ENCODE measurements at places on chromosomes 6 and 20.

GRCh38 chr20:31801508-31801907 is 17.6 kb upstream of the MYLK2 start:
- H3K36me3 ChIP-seq: no peaks in the 10 kb centered on the region
- no peak for DNase-seq
- H3K27me3 ChIP-seq: no peaks in the 10 kb centered on the region
- no peak overlapping the region for H3K4me3 ChIP-seq

DNA sequence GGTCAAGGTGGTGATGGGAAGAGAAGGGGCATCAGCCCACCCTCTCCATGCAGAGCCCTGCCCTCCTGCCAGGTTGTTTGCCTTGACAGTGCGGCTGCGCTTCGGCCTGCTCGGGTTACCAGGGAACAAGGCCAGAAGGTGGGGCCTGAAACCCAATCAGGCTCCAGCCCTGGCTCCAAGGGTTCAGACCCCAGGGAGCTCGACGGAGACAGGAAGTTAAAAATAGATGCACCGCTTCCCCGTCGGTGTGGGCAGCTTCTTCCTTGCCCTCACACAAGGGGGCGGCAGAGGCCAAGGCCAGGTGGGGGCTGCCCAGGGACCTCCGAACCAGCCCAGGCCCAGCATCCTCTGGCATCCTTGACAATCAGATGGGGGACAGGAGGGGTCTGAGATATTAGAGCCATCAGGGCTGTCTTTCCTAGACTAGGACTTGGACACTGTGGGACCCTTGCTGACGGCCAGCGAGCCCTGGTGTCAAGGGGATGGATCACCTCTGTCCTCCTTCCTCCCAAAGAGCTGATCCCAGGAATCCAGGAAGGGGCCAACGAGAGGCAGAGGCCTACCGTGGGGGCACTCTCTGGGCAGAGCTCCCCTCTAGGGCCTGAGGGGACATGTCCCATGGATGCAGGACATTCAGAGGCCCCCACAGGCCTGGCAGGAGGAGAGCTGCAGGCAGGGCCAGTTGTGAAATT is 65.2 kb downstream of the RIPOR3 start:
- no peak overlapping the region for H3K27ac ChIP-seq
- H3K27me3 ChIP-seq: no peaks in the 10 kb centered on the region
- H3K36me3 ChIP-seq: no peaks in the 10 kb centered on the region
- H3K4me1 ChIP-seq: no peaks in the 10 kb centered on the region
- peak; percentile 56 for DNase-seq
- H3K4me3 ChIP-seq: no peak overlapping the region

DNA sequence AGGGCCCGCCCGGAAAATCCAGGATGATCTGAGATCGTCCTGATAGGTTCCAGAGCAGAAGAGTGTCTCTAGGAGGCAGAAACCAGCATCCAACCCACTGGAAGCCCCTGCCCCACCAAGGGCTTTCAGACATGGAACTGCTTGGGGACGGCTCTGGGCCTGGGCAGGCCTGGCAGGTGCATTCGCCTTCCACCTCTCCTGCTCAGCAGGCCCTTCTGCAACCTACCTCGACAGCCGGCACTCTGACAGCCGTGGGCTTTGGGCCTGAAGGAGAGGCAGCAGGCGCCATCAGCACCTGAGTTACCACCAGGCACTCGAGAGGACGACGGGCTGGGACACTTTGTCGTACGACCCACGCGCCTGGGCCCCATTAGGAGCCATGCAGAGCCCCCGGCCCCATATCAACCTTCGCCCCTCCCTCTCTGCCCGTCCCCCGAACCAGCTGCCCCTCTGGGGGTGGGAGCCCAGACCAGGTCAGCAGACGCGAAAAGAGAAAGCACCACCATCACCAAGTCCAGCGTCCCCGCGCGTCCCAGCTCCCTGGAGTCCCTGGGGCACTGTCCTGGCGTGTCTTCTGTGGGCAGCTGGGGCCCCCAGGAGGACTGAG is 44.6 kb downstream of the KCNQ2 start:
- DNase-seq: no peak
- no peak overlapping the region for H3K4me3 ChIP-seq
- no peak overlapping the region for H3K27ac ChIP-seq

- H3K4me1 ChIP-seq: no peaks in the 10 kb centered on the region
- H3K27ac ChIP-seq: no peak overlapping the region
- H3K27me3 ChIP-seq: no peaks in the 10 kb centered on the region
- DNase-seq: no peak
- H3K4me3 ChIP-seq: no peak overlapping the region
- no peaks in the 10 kb centered on the region for H3K36me3 ChIP-seq
Observed at GRCh38 chr6:17220040-17220910, 60.9 kb upstream of the RBM24 start.

- peaks cover 18% of the 10 kb centered on the region for H3K4me1 ChIP-seq
- no peak overlapping the region for H3K4me3 ChIP-seq
- peaks cover 60% of the 10 kb centered on the region for H3K36me3 ChIP-seq
Observed at GRCh38 chr20:58903614-58904013, 51.1 kb downstream of the GNAS start.

GRCh38 chr6:94751641-94752329 is 825.5 kb upstream of the MANEA start:
- no peak for DNase-seq
- H3K27me3 ChIP-seq: no peaks in the 10 kb centered on the region
- no peaks in the 10 kb centered on the region for H3K36me3 ChIP-seq
- no peaks in the 10 kb centered on the region for H3K4me1 ChIP-seq
- H3K4me3 ChIP-seq: no peak overlapping the region
- H3K27ac ChIP-seq: no peak overlapping the region

DNA sequence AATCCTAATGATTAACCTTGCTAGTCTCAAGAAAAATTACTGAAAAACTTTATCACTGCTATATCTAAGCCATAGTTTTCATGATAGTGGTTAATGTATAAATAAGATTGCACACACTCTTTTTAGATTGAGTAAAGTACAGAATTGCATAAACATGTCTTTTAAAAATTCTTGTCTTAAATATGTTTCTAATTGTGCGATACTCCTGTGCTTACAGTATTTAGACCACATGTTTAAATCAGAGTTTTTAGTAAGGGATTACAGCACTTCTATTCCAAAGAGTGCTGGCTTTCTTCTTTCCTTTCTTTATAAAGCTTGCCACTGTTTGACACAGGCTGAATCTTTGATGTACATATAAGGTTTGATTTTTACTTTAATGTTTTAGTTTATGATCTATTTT is 36.8 kb upstream of the RGS17 start:
- peak overlapping the region; percentile 90 for H3K27ac ChIP-seq
- H3K4me1 ChIP-seq: peaks cover 28% of the 10 kb centered on the region
- peak overlapping the region; percentile 56 for H3K4me3 ChIP-seq

DNA sequence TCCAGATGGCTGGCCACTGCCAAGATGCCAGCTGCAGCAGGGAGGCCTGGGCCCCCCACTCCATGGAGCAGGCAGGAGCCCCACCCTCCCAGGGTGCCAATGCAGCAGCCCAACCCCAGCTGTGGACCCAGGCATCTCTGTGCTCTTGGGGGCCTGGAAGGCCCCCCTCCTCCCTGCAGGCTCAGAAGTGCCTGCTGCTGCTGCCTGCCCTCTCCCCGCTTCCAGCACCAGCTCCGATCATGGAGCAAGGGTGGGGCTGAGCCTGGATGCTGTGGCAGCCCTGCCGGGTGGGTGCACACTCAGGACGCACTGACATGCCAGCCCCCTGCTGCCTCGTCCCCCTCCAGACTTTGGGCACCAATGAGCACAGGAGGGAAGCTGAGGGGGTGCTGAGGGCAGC is 14.8 kb upstream of the ABCC10 start:
- H3K27ac ChIP-seq: no peak overlapping the region
- H3K4me1 ChIP-seq: no peaks in the 10 kb centered on the region
- H3K27me3 ChIP-seq: no peaks in the 10 kb centered on the region
- no peaks in the 10 kb centered on the region for H3K36me3 ChIP-seq
- no peak for DNase-seq

DNA sequence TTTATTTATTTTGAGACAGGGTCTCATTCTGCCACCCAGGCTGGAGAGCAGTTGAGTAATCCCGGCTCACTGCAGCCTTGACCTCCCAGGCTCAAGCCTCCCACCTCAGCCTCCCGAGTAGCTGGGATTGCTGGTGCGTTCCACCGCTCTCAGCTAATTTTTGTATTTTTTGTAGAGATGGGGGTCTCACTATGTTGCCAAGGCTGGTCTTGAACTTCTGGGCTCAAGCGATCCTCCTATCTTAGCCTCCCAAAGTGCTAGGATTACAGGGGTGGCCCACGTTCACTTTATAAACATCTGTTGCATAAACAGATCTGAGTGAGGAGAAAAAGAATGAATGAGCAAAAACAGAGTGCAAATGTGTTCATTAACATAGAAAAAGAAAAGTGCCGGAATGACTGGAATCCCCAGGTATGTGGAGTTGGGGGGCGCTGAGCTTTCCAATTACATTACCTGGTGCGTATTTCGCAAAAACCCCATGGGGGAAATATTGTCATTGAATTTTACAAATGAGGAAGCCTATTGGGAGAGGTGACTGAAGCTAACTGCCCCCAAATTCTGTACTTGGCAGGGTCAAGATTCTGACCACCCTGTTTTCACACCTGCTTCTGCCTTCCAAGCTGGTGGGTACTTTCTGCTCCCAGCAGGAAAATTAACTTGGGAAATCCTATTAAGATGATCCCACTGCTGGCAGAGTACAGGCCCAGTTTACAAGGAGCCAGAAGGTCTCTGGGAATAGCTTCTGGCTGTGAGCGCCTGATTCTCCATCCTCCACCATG is 207.7 kb upstream of the JARID2 start:
- no peak for DNase-seq
- H3K27me3 ChIP-seq: no peaks in the 10 kb centered on the region
- H3K4me3 ChIP-seq: no peak overlapping the region
- no peaks in the 10 kb centered on the region for H3K36me3 ChIP-seq
- no peaks in the 10 kb centered on the region for H3K4me1 ChIP-seq

- H3K27me3 ChIP-seq: no peaks in the 10 kb centered on the region
- no peaks in the 10 kb centered on the region for H3K36me3 ChIP-seq
- no peaks in the 10 kb centered on the region for H3K4me1 ChIP-seq
- no peak overlapping the region for H3K27ac ChIP-seq
- DNase-seq: peak; percentile 5
Observed at GRCh38 chr6:56311061-56311460, 63.7 kb upstream of the COL21A1 start.

DNA sequence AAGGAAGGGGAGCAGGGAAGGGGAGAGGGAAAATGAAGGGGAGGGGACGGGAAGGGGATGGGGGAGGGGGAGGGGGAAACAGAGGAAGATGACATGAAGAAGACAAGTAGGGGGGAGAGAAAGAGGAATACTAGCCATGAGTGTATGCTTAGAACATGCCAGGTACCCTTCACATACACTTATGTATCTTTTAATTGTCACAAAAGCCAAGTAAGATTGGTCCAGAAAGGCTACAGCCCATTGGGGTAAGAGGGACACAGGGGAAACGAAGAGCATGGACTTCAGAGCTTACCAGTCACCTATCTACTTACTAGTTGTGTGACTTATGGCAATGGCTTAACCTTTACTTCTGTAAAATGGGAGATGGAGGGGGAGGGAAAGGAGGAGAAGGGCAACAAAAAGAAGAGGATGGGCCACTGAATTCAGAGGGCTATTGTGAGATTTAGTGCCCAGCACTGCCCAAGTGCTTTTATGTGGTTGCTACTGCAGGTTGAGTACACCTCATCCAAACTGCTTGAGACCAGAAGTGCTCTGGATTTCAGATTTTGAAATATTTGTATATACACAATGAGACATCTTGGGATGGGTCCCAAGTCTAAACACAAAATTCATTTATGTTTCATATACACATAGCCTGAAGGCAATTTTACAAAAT is 90.3 kb downstream of the ARHGAP18 start:
- no peak overlapping the region for H3K4me3 ChIP-seq
- H3K27ac ChIP-seq: no peak overlapping the region
- H3K27me3 ChIP-seq: no peaks in the 10 kb centered on the region

- H3K36me3 ChIP-seq: peaks cover 14% of the 10 kb centered on the region
- no peaks in the 10 kb centered on the region for H3K27me3 ChIP-seq
- no peak overlapping the region for H3K4me3 ChIP-seq
Observed at GRCh38 chr6:36907781-36908180, 22.0 kb downstream of the C6orf89 start.

- no peaks in the 10 kb centered on the region for H3K27me3 ChIP-seq
- H3K36me3 ChIP-seq: no peaks in the 10 kb centered on the region
- H3K27ac ChIP-seq: peak overlapping the region; percentile 95
- peaks cover 37% of the 10 kb centered on the region for H3K4me1 ChIP-seq
- peak; percentile 84 for DNase-seq
- peak overlapping the region; percentile 93 for H3K4me3 ChIP-seq
Observed at GRCh38 chr6:17705428-17705777, 1.3 kb downstream of the NUP153 start.

DNA sequence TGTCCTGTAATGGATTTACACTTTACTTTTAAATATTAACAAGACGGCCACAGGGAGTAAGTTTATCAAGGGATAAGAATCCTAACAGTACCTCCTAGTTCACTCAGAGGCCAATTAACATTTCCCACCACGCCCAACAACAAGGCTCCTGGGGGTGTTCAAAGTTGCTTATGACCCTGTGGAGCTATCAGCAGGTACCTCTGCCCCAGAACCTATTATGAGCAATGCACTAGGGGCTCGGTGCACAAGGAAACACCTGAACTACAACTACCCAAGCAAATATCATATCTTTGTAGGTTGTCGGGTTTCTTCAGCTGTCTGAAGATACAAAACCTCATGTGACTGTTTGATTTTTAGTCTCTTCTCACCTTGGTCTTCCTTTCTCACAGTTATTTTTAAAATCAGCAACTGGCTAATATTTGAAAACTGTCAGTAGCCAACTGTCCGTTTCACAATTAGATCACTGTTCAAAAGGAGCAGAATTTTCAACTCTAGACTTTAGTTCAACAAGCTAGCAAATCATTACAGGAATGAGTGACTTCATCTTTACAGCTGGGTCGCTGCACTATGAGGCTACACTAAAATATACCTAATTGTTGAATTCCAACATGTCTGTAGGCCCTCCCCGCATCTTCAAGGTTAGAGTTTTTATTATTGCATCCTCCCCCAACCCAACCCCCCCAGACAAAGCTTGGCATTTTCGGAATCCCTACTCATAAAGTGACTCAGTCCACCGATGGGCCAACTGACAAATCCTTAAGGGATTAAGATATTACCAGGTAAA is 38.1 kb downstream of the B4GALT5 start:
- peaks cover 63% of the 10 kb centered on the region for H3K4me1 ChIP-seq
- H3K27me3 ChIP-seq: no peaks in the 10 kb centered on the region
- no peaks in the 10 kb centered on the region for H3K36me3 ChIP-seq
- H3K27ac ChIP-seq: peak overlapping the region; percentile 71
- no peak overlapping the region for H3K4me3 ChIP-seq

DNA sequence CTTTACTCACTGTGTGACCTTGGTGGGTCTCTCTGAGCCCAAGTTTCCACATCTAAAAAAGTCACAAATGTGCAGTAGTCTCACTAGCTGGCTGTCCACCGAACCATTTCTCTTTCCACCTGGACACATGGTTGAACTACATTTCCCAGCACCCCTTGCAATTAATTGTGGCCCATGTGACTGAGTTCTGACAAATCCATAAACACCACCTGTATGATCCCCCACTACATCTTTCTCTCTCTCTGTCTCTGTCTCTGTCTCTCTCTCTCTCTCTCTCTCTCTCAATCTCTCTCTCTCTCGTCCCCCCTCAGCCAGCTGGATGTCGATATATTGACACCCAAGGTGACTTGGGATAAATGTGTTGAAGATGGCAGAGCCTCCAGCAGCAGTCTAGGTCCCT is 42.8 kb downstream of the SNHG17 start:
- no peaks in the 10 kb centered on the region for H3K36me3 ChIP-seq
- no peak for DNase-seq

- H3K4me3 ChIP-seq: no peak overlapping the region
- no peaks in the 10 kb centered on the region for H3K4me1 ChIP-seq
- H3K27me3 ChIP-seq: no peaks in the 10 kb centered on the region
- no peak for DNase-seq
Observed at GRCh38 chr6:24606200-24606930, 39.6 kb downstream of the KIAA0319 start.

- H3K36me3 ChIP-seq: no peaks in the 10 kb centered on the region
- H3K4me1 ChIP-seq: peaks cover 18% of the 10 kb centered on the region
- H3K27me3 ChIP-seq: no peaks in the 10 kb centered on the region
- peak; percentile 75 for DNase-seq
Observed at GRCh38 chr20:8527998-8528723, 396.1 kb downstream of the PLCB1 start.

Data from GM23248 (cell line).